ENCODE measurements at places on chromosomes 1 and 21.

- no peak for DNase-seq
Observed at GRCh38 chr1:58789996-58790660, 6.3 kb upstream of the JUN start.

- DNase-seq, result no peak
Observed at GRCh38 chr1:217462159-217462558, 168.7 kb downstream of the GPATCH2 start.

DNA sequence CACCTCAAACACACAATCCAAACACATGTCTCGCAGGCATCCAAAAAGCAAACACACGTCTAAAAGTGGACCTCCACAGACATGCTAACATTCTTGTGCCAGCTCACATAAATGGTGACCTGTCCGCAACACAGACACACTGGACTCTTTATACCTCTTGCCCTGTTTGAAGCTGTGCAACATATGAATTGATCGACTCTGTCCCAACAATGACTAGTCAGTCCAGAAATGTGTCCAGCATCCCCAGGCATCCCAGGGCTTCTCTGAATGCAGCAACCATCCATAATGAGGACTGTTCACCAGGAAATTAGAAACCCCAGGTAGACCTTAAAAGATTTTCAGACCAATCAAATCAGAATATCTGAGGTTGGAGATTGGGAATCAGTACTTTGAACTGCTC is 3.2 kb downstream of the DDR2 start:
- no peak for DNase-seq

DNA sequence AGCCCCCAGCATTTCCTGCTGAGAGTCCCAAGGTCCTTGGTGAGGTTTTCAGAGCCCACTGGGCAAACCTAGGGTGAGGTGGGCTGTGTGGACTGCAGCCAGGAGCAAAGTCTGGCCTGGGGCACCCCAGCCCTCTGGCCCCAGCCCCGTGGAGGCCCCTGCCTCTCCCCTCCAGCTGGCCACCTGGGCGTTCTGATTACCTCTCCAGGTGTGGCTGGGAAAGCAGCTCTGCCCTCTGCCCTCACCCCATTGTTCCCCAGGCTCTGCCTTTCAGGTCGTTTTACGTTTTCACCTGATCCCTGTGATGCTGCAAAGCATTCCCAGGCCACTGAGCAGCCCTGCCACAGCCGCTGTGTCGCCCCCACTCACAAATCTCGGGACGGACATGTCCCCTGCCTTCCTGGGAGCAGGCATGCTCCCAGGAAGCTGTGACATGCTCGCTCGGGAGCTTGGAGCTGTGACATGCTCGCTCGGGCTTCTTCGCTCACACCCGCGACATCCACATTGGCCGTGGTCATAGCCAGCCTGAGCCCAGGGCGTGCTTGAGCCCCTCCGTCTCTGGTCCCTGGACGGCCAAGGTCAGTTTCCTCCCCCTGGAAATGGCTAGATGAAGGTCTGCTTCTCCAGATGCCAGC is 169.2 kb upstream of the ARHGEF16 start:
- no peak for DNase-seq

- DNase-seq, result no peak
Observed at GRCh38 chr1:206421616-206422340, 48.5 kb upstream of the IKBKE start.

DNA sequence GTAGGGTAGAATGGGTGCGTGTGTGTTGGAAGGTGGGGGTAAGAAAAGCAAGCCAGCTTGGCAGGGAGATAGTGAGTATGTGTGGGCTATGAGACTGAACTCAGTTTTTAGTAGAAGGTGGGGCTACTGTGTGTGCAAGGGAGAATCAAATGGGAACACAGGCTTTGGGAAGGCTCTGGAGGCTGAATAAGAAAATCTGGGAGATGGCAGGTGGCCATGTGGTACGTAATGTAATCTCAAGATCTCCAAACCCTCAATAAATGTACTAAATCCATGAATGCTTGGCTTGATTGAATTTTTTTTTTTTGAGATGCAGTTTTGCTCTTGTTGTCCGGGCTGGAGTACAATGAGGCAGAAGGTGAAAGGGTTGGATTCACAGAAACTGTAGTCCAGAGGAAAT is 3.5 kb upstream of the ZSCAN20 start:
- DNase-seq, result no peak

GRCh38 chr1:96982118-96982517 is 260.5 kb downstream of the PTBP2 start:
- no peak for DNase-seq

- no peak for DNase-seq
Observed at GRCh38 chr1:64248065-64248464, 44.6 kb downstream of the UBE2U start.

DNA sequence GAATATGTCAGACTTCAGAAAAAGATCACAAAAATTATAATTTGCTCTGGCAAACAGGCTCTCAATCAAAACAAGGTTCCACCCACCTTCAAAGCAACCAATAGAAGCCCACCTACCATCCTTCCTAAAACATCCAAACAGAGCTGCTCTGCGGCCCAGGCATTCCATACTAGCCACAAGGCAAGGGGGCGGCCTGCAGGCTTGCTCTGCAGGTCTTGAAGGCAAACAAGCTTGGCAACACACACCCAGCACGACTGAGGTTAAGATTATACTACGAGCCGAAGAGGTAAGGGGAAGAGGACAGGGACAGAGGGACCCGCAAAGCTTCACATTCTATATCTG is 207.3 kb downstream of the SLC45A1 start:
- no peak for DNase-seq

GRCh38 chr1:246827396-246827795 is 103.2 kb downstream of the SCCPDH start:
- no peak for DNase-seq

GRCh38 chr21:16007943-16008342 is 278.2 kb downstream of the USP25 start:
- DNase-seq, result no peak

DNA sequence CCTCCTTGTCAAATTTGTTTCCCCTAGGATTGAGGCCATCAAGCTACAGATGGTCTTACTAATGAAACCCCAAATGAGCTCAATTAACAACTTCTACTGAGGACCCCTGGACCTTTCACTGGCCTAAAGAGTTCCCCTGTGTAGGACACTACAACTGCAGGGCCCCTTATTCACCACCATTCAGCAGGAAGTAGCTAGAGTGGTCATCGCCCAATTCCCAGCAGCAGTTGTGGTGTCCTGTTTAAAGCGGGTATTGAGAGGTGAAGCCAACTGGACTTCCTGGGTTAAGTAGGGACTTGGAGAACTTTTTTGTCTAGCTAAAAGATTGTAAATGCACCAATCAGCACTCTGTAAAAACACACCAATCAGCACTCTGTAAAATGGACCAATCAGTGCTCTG is 1466.9 kb downstream of the KCNT2 start:
- no peak for DNase-seq

DNA sequence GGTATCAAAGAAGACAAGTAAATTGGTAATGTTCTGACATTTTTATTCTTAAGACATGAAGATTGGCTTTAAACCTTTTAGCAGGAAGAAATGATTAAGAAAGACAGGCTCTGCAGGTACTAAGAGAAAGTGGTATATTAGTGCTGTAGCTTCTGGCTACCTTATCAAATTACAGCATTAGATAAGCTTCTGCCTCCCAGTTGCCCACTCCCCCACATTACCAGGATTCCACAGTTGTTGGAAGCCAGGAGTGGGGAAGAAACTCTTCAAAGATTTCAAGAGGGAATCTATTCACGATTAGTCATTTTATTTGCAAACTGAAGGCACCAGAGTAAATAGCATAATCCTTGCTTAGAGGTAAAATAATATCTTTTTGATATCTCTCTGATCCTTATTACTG is 274.9 kb downstream of the LMO4 start:
- DNase-seq, result no peak

DNA sequence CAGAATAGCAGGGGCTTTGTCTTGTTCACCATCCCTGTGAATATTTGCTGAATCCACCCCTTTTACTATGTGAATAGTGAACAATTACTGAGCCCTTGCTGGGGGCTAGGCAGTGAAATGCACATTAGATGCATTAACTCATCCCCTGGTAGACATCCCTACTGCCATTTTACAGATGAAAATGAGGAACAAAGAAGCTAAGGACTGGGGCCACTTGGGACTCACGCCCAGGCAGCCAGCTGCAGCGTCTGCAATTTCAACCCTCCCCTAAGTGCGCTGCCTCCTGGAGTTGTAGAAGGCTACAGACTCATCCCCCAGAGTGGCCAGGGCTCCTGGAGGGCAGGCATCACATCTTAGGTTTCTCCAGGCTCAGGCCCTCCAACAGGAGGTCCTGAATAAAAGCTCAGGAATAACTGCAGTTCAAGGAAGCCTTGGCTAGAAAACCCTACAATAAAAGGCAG is 31.6 kb downstream of the CAPZB start:
- no peak for DNase-seq

DNA sequence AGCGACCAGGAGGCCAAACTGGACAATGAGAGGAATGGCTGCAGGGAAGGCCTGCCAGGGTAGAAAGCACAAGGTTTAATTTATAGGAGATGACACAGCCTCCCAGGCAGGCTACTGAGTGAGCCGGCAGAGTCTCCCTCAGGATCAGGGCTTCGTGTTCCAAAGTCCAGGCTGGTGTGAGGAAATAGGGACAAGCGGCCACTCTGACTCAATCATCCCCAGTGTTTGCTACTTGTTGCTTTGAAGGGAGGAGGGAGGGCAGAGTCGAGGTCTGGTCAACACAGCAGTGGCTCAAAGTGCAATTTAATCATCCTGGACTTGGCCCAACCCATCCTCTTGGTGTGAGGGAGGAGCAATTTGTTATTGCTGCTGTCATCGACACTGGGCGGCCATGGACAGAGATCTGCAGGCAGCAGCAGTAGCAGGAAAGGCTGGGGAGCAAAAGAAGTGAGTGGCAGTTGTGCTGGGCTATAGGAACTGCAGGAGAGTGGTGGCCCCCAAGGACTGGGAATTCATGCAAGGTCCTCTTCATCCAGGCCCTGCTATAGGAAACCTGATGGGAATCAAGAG is 27.5 kb downstream of the TBX15 start:
- DNase-seq, result no peak

DNA sequence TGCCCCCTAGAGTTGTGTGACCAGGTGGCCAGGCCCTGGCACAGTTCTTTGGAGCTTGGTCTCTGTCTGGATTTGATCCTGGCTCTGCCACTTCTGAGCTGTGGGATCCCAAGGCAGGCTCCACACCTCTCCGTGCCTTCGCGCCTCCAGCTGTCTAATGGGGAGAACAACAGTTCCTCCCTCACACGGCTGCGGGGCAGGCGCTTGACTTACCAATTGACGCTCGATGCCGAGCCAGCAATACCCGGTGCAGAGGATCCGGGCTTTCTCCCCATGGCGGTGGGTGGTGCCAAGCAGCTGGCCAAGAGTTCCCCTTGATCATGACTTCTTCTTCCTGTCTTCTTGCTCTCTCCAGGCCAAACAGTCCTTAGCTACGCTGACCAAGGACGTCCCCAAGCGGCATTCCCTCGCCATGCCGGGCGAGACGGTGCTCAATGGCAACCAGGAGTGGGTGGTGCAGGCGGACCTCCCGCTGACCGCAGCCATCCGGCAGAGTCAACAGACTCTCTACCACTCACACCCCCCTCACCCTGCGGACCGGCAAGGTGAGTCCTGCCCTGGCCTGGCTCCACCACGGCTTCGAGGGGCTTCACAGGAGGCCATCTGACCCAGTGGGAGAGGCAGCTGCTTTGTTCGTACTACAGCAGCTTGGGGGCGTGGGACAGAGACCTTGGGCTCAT is 97.7 kb upstream of the TMEM51 start:
- no peak for DNase-seq

DNA sequence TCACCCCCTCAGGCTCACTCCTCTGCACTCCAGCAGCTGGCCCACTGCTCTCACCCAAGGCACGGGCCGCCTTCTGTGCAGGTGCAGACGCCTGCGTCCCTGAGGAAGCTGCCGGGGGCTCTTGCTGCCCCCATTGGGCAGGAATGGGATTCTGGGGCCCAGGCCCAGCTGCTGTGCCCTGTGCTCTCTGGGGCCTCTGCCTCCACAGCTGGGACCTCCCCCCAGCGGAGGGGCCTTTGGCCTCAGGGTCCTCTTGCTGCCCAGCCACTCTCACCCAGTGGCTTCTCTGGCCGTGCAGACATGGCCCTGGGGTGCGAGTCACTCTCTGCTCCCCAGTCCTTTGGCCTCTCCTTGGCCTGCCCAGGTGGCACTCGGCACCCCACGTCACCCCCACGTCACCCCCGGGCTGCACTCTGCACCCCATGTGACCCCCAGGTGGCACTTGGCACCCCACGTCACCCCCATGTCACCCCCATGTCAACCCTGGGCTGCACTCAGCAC is 19.1 kb upstream of the LRRC3 start:
- DNase-seq, result no peak

DNA sequence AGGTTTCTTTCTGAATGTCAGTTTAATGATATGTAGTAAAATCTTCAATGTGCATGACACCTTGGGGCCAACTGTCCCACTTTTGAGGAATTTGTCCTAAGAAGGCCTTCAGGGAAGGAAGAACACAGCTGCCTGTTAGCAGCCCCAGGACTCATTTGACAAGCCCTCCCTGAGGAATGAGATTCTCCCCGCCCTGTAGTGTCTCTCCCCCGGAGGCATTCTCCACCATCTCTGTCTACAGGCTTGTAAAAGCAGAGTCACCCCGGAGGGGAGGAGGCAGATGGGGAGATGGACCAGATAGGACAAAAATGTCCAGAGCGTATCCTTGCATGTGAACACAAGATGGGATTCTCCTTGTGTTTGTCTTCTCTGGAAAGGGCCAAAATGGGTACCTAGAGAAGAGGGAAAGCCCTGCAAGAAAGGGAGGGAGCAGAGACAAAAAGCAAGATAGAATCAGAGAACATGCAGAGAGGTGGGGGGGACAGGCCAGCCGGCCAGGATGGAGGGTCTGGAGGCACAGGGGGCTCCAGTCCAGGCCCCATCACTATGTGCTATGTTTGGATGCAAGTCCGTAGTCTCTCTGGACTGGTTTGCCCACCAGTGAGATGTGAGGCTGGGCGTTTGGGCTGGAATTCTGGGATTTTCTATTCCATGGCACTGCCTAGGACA is 12.0 kb upstream of the WNT3A start:
- no peak for DNase-seq

DNA sequence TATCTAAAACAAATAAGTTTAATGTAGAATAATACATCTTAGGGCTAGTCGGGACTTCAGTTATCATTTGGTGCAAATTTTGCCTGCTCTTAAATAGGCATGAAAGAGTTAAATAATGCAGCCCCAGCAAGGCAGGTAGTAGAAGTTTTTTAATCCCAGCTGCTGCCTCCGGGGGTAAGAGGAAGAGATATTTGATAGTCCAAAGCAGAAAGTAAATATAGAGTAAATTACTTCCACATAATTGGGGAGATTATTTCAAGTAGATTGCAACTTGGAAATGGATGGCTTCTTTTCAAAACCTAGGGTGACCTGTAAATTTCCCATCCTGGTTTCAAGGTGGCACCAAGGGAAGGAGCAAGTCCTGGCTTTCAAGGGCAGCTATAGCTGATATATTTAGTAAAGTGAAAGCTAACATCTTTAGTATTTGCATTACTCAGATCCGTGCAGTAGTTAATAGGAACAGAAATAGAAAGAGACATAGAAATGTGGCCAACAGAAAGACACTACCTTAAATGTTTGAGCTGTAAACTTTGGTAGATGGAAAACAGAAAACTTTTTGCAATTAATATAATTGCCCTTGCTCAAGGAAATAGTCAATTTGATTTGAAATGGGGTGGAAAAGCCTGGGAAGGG is 109.1 kb downstream of the LMO4 start:
- no peak for DNase-seq

All from stimulated activated CD4-positive, alpha-beta T cell treated with anti-CD3 and anti-CD28 coated beads, Interleukin-1b, Interleukin-23, amount 100 ng/mL, for 1 hour (primary cell).